ENCODE measurements at places on chromosomes 7 and 10. TPM values are rescaled to one million over a fixed set of nuclear protein-coding genes. Genes with fewer than 3 reads are reported as not detected.

DNA sequence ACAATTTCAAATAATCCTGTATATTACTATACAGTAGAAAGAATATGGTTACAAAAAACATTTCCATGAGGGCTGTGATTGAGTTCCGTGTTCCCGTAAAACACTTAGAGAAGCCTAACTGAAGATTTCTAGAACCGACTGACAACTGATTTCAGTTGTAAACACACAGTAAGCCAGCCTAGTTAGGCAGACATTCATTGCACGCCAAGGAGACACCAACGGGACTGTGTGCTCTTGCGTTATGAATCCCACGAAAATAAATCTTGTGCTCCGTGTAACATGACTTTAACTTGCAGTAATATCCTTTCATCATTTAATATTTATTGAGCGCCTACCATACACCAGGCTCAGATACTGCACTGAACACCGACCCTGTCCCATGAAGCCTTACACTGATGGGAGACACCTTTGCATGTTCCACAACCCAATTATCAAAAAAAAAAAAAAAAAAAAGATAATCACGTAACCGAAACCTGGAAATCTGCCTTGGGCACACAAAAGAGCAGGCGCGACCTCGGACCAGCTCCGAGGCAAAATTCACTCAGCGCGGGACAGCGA is 420 bp upstream of the KLHL7 start:
- H3K4me3 ChIP-seq: peak overlapping the region; percentile 91
- H3K27ac ChIP-seq: peak overlapping the region; percentile 98
- no peaks in the 10 kb centered on the region for H3K27me3 ChIP-seq
- DNase-seq: no peak
- H3K4me1 ChIP-seq: no peaks in the 10 kb centered on the region

DNA sequence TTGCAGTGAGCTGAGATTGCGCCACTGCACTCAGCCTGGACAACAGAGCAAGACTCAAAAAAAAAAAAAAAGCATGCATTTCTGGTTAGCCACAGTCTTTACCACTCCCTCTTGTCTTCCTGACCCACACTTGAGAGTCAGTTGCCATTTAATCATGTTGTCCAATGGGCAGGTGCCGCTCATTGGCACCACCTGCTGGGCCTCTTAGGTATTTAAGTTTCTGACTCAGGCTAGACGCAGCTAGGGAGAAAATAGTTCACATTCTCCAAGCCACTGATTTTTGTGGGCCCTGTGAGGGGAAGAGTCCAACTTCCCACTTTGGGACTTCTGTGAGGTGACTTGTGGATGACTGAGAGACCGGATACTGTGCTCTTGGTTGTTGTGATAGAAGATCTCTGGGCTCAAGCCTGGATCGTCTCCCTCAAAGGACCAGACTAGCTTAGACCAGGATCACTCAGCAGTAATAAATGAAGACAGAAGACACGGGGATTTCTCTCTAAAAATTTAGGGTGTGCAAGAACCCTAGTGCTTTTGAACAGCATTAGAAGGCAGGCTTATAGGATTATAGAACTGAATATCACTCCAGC is 26.8 kb upstream of the SORCS3 start:
- H3K27me3 ChIP-seq: no peaks in the 10 kb centered on the region
- H3K4me1 ChIP-seq: no peaks in the 10 kb centered on the region
- no peaks in the 10 kb centered on the region for H3K36me3 ChIP-seq
- no peak overlapping the region for H3K4me3 ChIP-seq

GRCh38 chr10:87064651-87065050 is 30.0 kb downstream of the GLUD1 start:
- H3K27me3 ChIP-seq: no peaks in the 10 kb centered on the region
- no peaks in the 10 kb centered on the region for H3K4me1 ChIP-seq
- H3K27ac ChIP-seq: no peak overlapping the region

GRCh38 chr10:95909561-95909960 is 1.8 kb downstream of the CC2D2B start:
- DNase-seq: no peak
- H3K27ac ChIP-seq: no peak overlapping the region
- no peaks in the 10 kb centered on the region for H3K27me3 ChIP-seq
- peaks cover 3% of the 10 kb centered on the region for H3K4me1 ChIP-seq

WDR86 gene
- polyA plus RNA-seq: 4.2 TPM

CRYGN gene
- polyA plus RNA-seq: not detected

TAS2R4 gene
- polyA plus RNA-seq: 0.48 TPM

- no peak overlapping the region for H3K4me3 ChIP-seq
- DNase-seq: no peak
- peaks cover 24% of the 10 kb centered on the region for H3K4me1 ChIP-seq
- H3K27me3 ChIP-seq: no peaks in the 10 kb centered on the region
- peak overlapping the region; percentile 94 for H3K27ac ChIP-seq
Observed at GRCh38 chr7:55966851-55967250, 2.5 kb downstream of the NIPSNAP2 start.

ZMIZ1 gene
- polyA plus RNA-seq: 31.5 TPM

MYOZ1 gene
- polyA plus RNA-seq: 1.2 TPM
